ENCODE measurements at places on chromosomes 16 and 17. TPM values are rescaled to one million over a fixed set of nuclear protein-coding genes. Genes with fewer than 3 reads are reported as not detected.

Gene SLC25A19
- 6.9 TPM for total RNA-seq

DNA sequence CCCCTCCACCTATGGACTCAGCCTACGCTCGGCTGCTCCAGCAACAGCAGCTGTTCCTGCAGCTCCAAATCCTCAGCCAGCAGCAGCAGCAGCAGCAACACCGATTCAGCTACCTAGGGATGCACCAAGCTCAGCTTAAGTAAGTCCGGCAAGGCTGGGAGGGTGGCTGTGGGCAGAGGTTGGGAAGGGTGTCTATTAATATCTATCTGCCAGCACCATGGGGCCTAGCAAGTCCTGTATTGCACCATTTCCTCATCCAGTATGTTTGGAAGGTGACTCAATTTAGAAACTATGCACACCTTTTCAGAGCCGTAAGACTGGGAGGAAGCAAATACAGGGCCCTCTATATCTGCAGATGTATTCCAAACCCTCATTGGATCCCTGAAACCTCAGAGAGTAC, 45.0 kb upstream of the ARHGAP44 start:
- DNase-seq: no peak

Gene ZP2
- not detected for total RNA-seq

DNA sequence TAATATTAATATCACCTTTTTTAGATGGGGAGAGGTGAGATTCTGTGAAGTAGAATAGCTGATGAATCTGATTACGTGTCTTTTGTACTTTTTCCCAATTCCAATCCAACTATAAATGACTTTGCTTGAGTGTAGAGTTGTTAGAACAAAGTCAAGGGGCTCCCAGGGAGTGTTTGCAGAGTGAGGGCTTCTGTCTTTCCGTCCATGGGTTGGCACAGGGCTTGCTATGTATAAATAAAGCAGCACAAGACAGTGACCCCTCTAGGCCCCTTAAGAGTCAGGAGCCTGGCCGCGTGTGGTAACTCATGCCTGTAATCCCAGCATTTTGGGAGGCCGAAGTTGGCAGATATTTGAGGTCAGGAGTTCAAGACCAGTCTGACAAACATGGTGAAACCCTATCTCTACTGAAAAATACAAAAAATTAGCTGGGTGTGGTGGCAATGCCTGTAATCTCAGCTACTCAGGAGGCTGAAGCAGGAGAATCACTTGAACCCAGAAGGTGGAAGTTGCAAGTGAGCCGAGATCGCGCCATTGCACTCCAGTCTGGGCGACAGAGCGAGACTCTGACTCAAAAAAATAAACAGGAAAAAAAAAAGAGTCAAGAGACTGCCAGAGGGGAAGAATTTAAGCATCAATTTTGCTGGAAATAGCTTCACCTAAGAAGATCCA, 127.9 kb upstream of the HS3ST3A1 start:
- no peak for DNase-seq

Gene BICDL2
- not detected for total RNA-seq

Gene TEKT1
- total RNA-seq: 0.41 TPM

GRCh38 chr17:488993-489757, 136.6 kb upstream of the RPH3AL start:
- no peak for DNase-seq

DNA sequence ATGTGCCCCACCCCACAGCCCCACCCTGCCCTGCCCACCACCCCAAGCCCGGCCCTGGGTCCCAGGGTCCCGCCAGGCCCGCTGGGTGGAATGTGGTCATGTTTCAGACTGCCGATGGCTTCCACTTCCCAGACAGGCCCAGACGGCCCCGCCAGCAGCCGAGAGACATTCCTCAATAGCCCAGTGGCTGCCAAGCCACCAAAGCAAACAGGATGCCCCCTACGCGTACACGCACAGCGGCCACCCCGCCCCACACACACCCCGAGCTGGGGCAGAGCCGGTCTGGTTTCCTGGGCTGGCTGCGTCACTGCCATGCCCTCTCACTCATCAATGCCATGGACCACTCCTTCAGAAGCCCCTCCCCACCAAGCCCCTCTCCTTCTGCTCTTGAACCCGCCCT, 1.2 kb upstream of the KRT17 start:
- DNase-seq: no peak

DNA sequence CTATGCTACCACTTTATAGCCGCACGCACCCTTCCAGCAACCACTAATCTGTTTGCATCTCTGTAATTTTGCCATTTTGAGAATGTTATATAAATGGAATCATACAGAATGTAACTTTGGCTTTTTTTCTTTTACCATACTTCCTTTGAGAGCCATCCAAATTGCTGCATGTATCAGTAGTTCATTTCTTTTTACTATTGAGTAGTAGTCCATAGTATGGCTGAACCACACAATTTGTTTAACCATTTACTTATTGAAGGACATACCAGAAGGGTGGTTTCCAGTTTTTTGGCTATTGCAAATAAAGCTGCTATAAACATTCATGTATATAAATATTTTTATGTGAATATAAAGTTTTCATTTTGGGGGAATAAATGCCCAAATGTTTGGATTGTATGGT, 8.8 kb downstream of the TENT4B start:
- DNase-seq: no peak

GRCh38 chr17:21252796-21253645, at the start of gene NATD1:
Gene NATD1, minus strand, starts transcription at chr17:21253410. Its CDS starts 146 bp downstream, at chr17:21253264.
- DNase-seq: peak; percentile 95

GRCh38 chr16:19432429-19432828, 14.7 kb downstream of the TMC5 start:
- no peak for DNase-seq
